ENCODE measurements at places on chromosomes 13 and 19.

- DNase-seq: no peak
Measured at GRCh38 chr13:99981735-99982035, at the start of gene ZIC2. TSS of gene ZIC2 (plus strand) at chr13:99981784. CDS start at chr13:99982065, 281 bp downstream.

DNA sequence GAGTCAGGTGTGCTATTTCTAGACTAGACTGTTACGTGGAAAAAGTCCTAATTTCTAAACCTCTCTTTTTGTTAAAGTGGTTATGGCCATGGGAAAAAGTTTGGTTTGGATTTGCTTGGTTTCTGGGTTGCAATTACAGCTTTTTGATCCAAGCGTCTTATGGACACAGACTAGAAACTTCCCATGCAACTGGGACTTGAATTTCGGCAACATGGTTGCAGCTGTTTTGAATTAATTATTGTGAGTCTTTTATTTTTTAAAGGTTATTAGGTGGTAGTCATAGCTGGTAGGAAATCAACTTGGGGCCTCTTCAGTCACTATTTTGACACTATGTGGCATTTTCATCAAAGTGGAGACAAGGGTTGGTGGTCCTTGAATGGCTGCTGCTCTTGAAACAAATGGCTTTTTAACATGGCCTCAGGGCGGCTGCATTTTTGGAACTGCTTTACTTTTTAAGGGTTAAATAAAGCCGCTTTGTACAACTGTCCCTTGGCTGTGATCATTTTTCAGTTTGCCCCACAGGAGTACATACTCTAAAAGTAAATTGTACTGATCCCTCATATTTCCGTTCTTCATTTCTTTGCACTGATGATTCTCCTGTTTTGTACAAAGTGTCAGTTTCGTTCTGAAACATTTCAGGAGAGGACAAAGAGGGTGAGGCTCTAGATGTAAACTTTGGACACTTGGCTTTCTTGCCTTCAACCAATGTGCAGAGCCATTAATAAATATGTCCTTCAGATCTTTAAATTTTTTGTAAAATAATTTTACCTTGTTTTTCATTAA lies 15.9 kb downstream of the HNRNPM start:
- no peak for DNase-seq

DNA sequence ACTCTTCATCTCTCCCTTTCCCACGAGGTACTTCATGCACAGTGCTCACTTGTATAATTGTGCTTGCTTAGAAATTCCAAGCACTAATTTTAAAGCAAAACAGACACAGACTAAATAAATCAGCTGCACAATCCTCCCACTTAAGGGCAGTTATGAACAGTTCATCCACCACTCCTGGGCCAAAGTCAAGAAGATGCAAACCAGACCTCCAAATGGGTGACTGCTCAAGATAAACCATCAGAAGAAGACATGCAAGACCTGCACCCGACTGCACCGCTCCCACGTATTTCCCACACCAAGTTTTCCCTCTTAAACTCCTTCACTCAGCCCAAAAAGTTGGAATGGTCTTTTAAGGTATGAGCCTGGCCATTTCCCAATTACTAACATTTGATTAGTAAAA lies 19.9 kb downstream of the ZNF235 start:
- DNase-seq: no peak

DNA sequence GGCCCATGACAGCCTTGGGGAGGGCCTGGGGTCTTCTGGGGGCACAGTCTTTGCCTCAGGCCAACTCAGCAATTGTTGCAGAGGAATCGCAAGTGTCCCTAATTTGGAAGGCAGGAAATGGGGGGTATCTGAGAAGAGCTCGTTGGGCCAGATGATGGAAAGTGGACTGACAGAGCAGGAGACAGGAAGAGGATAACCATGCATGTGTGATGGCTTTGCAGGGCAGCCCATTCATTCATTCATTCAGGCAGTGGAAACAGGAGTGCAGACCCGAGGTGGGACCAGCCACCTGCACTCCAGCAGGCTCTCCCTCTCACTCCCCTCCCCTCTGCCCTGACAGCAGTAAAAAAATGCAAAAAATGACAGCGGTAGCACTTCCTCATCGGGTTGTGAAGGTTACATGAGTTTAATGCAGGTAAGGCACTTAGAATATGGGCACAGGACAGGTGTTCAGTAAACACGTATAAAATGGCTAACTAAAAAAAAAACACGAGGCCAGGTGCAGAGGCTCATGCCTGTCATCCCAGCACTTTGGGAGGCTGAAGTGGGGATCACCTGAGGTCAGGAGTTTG lies 5.0 kb upstream of the TMEM147 start:
- no peak for DNase-seq

- DNase-seq: no peak
Measured at GRCh38 chr13:66407128-66407527, 823.0 kb downstream of the PCDH9 start.

DNA sequence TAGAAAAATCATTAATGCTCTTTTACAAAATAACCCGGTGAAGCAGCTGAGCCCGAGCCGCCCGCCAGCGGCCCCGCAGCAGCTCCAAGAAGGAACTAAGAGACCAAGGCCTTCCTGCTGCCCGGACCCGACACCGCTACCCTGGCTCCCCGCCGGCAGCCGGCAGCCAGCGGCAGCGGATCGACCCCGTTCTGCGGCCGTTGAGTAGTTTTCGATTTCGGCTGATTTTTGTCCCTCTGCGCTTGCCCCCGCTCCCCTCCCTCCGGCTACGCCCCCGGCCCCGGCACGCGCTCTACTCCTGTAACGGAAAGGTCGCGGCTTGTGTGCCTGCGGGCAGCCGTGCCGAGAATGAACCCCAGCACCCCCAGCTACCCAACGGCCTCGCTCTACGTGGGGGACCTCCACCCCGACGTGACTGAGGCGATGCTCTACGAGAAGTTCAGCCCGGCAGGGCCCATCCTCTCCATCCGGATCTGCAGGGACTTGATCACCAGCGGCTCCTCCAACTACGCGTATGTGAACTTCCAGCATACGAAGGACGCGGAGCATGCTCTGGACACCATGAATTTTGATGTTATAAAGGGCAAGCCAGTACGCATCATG lies at the start of gene PABPC3:
Gene PABPC3, plus strand, starts transcription at position 286 of the 603 bp plus-strand sequence. Its CDS starts 63 bp downstream, at position 349.
- no peak for DNase-seq

- DNase-seq: peak; percentile 20
Measured at GRCh38 chr19:54164369-54165068, 5.0 kb upstream of the LENG1 start.

DNA sequence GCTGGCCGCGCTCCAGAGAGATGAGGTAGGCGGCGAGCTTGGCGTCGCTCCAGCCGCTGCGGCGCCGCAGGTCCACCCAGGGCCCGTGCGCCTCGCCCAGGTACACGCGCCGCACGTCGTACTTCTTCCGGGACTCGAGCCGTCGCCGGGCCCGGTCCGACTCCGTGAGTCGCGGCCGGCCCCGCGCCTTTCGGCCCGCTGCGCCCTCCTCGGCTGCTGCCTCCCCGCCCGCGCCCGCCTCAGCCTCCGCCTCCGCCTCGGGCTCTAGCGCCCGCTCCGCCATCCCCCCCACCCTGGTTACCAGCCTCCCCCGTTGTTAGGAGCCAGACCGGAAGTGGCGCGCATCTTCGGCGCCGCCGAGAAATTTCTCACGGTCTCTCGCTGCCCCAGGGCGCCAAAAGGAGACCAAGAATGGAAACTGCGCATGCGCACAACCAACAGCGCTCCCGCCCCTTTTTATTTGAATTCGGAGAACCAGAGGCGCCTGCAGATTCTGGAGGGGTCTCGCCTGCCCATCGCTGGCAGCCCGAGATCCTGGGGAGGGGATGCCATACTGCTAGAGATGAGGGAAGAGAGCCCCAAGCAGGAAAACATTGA lies at the start of gene ZNF653:
Gene ZNF653, minus strand, starts transcription at position 336 of the 597 bp plus-strand sequence. Its CDS starts 53 bp downstream, at position 283.
- peak; percentile 88 for DNase-seq

DNA sequence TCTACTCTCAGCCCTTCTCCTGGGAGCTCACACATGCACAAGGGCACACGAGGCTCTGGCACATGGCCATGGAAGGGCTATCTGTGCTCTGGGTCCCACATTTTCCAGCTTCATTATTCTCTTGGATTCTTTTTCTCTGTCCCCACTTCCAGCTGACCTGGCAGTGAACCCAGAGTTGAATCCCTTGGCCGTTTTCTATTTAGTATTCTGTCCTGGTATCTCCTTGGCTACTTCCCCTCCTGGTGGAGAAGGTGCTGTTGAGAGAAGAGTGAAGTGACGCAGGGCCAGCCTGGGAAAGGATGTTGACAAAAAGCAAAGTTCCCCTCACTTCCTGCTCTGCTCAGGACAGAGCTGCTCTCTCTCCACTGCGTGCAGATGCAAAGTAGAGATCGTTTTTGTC lies 303.1 kb downstream of the IRS2 start:
- no peak for DNase-seq

DNA sequence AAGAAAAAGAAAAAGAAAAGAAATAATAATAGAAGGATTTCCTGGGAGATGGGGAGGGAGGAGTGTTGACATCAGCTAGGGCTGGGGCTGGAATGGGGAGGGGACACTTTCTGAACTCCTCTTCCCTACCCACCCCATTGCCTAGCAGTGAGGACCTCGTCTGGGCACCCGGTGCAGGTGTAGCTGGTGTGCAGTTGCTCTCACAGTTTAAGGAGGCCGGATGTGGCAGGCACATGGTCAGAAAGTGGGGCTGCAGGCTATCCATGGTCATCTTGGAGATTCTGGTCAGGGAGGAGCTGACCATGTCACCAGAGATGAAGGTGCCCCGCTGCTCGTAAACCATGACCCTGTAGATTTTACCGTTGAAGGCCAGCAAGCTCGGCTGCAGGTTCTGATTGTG lies 8.5 kb upstream of the TUBB4A start:
- DNase-seq: no peak

- no peak for DNase-seq
Measured at GRCh38 chr13:20401931-20402856, 123.5 kb downstream of the CRYL1 start.

DNA sequence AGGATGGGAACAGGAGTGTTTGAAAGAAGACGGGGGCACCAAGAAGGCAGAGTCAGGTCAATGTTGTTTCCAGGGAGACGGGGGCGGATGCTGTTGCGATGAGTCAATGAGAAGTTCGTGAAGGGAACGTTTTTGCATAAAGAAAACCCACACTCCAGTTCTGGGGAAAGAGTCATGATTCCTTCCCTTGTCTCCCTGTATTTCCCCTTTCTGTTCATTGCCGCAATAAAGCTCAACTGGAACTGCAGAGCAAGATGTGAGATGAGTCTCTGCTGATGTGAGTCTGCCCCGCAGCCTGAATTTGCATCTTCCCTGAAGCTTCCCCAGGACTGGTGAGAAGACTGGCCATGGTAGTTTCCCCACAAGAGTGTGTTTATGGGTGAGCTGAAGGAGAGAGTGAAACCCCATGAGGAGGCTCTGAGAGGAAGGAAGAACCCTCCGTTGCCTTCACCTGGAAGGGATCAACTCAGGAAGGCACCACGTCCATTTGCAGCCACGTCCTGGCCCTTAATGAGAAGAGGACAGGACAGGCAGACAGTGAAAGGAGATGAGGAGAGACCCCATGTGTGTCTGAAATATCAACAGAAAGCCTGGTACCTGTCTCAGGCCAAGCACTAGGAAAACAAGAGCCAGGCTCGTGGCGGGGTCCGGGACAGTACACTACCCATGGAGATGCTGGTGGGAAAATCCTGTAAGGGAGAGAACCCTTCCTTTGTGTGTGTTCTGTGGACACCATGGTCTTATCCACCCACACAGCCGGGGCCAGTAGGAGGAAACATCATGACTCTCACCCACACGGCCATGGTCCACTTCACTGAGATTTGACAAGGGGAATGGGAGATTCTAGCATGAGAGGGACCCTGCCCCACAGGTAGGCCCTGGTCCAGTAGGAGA lies 13.7 kb downstream of the LILRA1 start:
- no peak for DNase-seq

GRCh38 chr13:103184413-103184812 lies 118.2 kb upstream of the SLC10A2 start:
- DNase-seq: no peak

DNA sequence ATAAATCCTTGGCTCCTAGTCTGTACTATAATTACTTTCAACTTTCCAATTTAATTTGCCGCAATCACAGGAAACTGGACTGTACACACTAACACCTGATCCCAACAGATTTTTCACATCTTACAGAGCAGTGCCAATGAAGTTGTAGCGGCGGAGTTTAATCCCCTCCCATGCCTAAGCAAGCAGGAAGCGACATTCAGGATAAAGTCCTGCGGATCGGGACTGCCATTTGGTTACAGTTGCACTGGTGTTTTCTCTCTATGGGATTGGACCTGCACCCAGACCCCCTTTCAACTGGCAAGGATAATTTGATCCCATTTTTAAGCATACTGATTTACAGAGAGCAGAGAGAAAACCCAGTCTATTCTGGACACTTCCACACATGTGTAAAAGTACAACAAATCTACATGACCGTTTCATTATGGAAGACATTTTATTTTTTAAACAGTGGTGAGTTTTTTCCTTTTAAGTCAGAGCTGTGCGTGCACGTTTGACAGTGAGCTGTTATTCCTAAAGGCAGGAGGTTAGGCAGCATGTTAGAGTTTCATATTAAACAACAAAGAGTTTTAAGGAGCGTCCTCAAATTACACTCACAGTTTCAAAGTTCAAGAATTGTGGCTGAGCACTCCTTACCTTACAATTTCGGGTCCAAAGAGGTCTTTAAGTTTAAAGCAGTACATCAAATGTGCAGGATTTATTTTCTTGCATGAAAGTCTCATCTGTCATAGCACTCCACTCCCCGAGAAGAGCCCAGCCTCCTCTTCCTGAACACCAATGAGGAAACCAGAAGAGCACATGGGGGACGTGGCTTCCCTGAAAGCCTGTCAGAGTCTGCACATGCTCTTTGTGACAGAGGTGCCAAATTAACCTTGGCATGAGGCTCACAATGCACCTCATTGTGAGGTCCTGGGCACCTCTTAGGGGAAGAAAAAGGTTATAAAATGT lies 141.6 kb upstream of the RFC3 start:
- no peak for DNase-seq

DNA sequence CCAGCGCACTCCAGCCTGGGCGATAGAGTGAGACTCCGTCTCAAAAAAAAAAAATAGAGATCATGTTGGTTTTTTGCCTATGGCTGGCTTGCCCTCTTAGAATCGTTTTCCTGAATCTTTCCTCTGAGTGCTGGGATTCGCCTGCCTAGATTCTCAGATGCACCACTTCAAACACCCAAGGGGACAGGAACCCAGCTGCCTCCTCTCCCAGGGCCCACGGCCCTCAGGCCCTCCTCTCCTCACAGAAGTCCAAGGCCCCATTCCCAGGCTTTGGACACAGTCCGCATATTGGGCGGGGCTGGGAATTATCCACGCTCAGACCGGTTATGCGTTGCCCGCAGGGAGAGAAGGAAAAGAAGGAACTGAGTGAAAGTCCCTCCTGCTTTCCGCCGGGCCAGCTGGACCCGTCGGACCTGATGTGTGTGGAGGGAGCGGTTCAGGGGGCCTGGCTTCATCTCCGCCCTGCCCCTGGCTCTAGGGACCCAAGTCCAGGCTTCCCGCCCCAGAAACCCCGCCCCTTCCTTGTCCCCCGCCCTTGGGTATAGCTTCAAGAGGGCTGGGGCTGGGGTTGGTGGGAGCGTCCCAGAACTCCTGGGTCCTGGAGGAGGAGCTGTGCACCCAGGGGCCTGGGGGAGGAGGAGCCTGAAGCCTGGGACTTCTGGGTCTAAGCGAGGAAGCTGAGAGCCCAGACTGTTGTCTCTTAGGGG lies 5.8 kb downstream of the PPFIA3 start:
- no peak for DNase-seq
